ENCODE measurements at places on chromosomes 5 and 9.

- no peak for DNase-seq
Observed at GRCh38 chr9:135471791-135472640, 7.6 kb upstream of the PPP1R26 start.

DNA sequence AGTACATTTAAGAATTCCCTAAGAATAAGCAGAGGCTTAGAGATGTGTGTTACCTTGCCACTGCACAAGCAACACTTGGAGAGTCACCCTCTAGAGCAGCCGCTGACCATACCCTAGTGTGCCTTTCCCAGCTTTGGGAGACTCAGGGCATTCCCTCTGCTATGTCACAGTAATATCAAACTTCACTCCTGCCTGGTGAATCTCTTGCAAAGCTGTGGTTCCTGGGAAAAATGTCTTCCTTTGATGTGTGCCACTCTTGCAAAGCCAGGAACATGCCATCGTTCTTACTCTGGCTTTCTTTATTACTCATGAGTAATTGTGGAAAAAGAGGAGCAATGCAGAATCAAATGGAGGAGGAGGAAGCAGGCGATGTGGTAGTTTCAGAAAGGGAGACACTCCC is 173.2 kb downstream of the CCDC192 start:
- no peak for DNase-seq

GRCh38 chr9:88596376-88596775 is 61.4 kb downstream of the NXNL2 start:
- no peak for DNase-seq

GRCh38 chr9:109914280-109915027 is 134.5 kb downstream of the PALM2AKAP2 start:
- no peak for DNase-seq

- DNase-seq: no peak
Observed at GRCh38 chr5:153573326-153574033, 83.0 kb downstream of the GRIA1 start.

DNA sequence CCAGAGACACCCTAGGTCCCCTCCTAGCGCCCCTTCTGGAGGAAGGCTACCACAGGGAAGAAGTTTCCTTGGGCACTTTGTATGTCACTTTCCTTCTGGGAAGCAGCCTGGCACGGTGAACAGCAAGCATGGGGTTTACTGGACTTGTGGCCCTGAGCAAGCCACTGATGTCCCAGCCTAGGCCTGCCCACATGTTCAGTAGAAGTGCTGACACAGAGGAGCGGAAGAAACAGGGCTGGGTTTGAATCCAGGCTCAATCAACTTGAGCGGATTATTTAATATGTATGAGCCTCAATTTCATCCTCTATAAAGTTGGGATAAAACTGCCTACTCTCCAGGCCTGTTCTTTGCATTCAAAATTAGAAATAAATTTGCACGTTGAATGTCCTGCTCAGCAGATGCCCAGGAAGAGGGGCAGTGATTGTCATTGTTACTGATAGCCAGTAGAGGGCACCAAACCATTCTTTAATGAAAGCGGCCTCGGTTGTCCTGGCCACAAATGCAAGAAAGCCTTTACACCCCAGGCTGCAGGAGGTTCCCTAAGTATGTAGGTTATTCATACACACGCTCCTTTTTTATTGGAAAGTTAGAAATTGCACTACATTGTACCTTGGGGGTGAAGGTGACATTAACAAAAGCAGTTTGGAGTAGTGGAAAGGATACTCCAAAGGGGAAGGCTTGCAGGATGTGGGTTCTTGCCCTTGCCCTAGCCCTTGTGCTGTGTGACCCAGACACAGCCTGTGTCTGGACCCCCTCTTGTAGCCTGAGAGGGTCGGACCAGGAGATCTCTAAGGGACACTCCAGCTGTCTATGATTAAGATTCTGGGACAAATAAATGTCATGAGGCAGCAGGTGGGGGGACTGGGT is 13.4 kb upstream of the XPA start:
- peak; percentile 43 for DNase-seq

- DNase-seq: no peak
Observed at GRCh38 chr5:172769616-172770373, 1.2 kb downstream of the DUSP1 start.

GRCh38 chr5:124825250-124825982 is 79.0 kb upstream of the ZNF608 start:
- no peak for DNase-seq

GRCh38 chr9:135075234-135076142 is 12.0 kb upstream of the OLFM1 start:
- no peak for DNase-seq

GRCh38 chr5:10056228-10056760 is 193.4 kb downstream of the ATPSCKMT start:
- DNase-seq: no peak

DNA sequence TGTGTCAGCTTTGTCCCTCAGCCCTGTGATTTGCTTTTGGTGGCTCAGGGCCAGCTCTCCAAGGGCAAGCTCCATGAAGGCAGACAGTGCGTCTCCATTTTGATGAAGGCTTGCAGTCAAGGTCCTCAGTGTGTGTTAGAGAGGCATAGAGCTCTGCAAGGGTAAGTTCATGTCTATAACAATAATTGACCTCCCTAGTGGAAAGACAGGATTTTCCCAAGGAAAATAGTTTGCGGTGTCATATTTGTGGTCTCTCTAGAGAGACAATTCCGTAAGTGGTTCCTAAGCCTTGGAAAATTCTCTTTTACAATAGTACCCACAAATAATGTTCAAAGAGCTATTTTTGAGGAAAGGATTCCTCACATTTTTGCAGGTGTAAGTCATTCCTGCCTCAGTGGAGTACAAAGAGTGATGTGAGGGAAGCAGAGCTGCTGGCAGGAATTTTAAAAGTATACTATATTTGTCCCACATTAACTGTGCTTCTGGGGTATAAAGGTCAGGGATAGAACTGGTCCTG is 40.2 kb downstream of the SLC1A3 start:
- DNase-seq: no peak

DNA sequence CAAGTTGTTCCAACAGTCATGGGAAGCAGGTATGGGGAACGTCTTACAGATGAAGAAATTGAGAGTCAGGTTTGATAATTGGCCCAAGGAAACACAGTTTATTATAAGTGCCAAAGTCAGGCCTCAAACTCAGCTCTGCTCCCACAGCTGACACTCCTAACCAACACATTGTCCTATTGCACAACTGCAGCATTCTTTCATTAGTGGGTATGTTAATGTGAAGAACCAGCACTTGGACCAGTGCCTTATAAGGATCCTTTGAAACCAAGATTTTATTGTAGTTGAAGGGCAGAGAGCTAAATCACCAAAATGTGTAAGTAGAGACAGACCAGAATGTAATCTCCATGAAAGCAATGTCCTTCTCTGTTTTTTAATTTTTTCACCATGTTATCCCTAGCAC is 56.1 kb downstream of the GRIA1 start:
- DNase-seq: no peak

GRCh38 chr9:12461763-12462460 is 231.3 kb upstream of the TYRP1 start:
- no peak for DNase-seq

- no peak for DNase-seq
Observed at GRCh38 chr5:78757269-78758053, 108.9 kb upstream of the LHFPL2 start.

- DNase-seq: no peak
Observed at GRCh38 chr5:124692324-124692723, 54.1 kb downstream of the ZNF608 start.

GRCh38 chr5:80184235-80185023 is 71.4 kb downstream of the SERINC5 start:
- no peak for DNase-seq

DNA sequence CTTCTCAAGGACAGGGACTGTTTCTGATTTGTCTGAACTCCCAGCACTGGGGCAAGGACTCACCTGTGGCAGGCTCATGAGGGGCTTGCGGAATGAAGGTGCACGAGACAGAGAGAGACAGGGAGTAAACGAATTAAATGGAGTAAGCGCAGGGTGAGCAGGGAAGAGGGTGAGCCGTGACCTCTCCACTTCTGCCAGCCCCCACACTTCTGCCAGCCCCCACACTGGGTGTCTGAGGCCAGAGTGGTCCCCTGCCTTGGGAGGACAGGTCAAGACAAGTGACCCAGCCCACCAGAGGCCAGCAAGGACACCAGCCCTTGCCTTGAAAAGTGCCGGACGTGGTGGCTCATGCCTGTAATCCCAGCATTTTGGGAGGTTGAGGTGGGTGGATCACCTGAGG is 37.2 kb downstream of the DAB2IP start:
- DNase-seq: no peak

All from right renal pelvis (tissue), 4 donors.